ENCODE measurements at places on chromosomes 12 and 14. TPM values are rescaled to one million over a fixed set of nuclear protein-coding genes. Genes with fewer than 3 reads are reported as not detected.
A peak's percentile ranks its signal among the peaks of the same experiment; 100 is the strongest.

DNA sequence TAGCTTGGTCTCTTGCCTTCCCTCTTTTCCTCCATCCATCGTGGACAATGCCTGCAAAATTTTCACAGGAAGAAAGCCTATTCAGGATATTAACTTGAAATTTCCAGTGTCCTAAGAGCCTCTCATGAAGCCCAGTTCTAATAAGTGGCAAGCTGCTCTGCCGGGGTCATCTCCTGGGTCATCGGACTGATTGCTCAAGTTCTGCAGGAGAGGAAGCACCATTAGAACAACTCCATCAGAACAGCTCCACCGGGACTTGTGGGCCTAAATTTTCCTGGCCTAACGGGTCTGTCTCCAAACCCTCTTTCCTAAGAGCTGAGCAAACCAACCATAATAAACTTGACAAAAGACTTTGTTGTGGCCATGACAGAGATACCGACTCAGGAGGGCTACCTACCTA lies 13.9 kb downstream of the ERG28 start:
- peak overlapping the region; percentile 68 for H3K27ac ChIP-seq
- no peak overlapping the region for H3K4me3 ChIP-seq
- peaks cover 22% of the 10 kb centered on the region for H3K4me1 ChIP-seq
- H3K36me3 ChIP-seq: peaks cover 4% of the 10 kb centered on the region
- DNase-seq: no peak
- H3K27me3 ChIP-seq: no peaks in the 10 kb centered on the region

- no peak for DNase-seq
- H3K4me1 ChIP-seq: no peaks in the 10 kb centered on the region
- H3K4me3 ChIP-seq: no peak overlapping the region
Measured at GRCh38 chr12:29750131-29750927, 33.4 kb downstream of the TMTC1 start.

GRCh38 chr12:67593041-67593440 lies 55.5 kb upstream of the DYRK2 start:
- DNase-seq: no peak
- H3K4me1 ChIP-seq: no peaks in the 10 kb centered on the region
- no peak overlapping the region for H3K27ac ChIP-seq
- H3K4me3 ChIP-seq: no peak overlapping the region

RPAP3 gene
- total RNA-seq: 47.3 TPM

CLEC1B gene
- not detected for total RNA-seq

KLRK1 gene
- total RNA-seq: 0.95 TPM

DNA sequence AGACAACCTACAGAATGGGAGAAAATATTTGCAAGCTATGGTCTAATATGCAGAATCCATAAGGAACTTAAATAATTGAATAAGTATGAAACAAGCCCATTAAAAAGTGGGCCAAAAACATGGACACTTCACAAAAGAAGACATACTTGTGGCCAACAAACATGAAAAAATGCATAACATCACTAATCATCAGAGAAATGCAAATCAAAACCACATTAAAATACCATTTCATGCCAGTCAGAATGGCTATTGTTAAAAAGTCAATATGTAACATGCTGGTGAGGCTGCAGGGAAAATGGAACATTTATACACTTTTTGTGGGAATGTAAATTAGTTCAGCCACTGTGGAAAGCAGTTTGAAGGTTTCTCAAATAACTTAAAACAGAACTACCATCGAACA lies 945.4 kb upstream of the FLRT2 start:
- H3K36me3 ChIP-seq: no peaks in the 10 kb centered on the region
- H3K4me1 ChIP-seq: no peaks in the 10 kb centered on the region
- no peak overlapping the region for H3K27ac ChIP-seq

- H3K36me3 ChIP-seq: no peaks in the 10 kb centered on the region
- H3K27ac ChIP-seq: no peak overlapping the region
- H3K4me3 ChIP-seq: no peak overlapping the region
- DNase-seq: no peak
- no peaks in the 10 kb centered on the region for H3K27me3 ChIP-seq
Measured at GRCh38 chr12:95358111-95359083, 115.6 kb upstream of the METAP2 start.

PTPN6 gene
- total RNA-seq: 13.7 TPM

TAS2R7 gene
- not detected for total RNA-seq

- no peaks in the 10 kb centered on the region for H3K4me1 ChIP-seq
- no peaks in the 10 kb centered on the region for H3K27me3 ChIP-seq
- H3K36me3 ChIP-seq: no peaks in the 10 kb centered on the region
- DNase-seq: no peak
Measured at GRCh38 chr14:30114051-30114450, 186.4 kb upstream of the PRKD1 start.

- H3K36me3 ChIP-seq: no peaks in the 10 kb centered on the region
- H3K4me1 ChIP-seq: no peaks in the 10 kb centered on the region
- no peak overlapping the region for H3K27ac ChIP-seq
- H3K27me3 ChIP-seq: no peaks in the 10 kb centered on the region
- DNase-seq: no peak
- H3K4me3 ChIP-seq: no peak overlapping the region
Measured at GRCh38 chr12:104498211-104498801, 41.6 kb downstream of the CHST11 start.

GRCh38 chr14:24235804-24236688 lies 3.3 kb downstream of the GMPR2 start:
- H3K27ac ChIP-seq: no peak overlapping the region
- H3K27me3 ChIP-seq: no peaks in the 10 kb centered on the region
- H3K4me3 ChIP-seq: no peak overlapping the region
- peaks cover 27% of the 10 kb centered on the region for H3K4me1 ChIP-seq
- H3K36me3 ChIP-seq: peaks cover 10% of the 10 kb centered on the region
- DNase-seq: no peak

GRCh38 chr14:103551338-103551762 lies 11.1 kb downstream of the BAG5 start:
- no peak for DNase-seq
- no peaks in the 10 kb centered on the region for H3K27me3 ChIP-seq
- no peak overlapping the region for H3K4me3 ChIP-seq
- no peak overlapping the region for H3K27ac ChIP-seq

DNA sequence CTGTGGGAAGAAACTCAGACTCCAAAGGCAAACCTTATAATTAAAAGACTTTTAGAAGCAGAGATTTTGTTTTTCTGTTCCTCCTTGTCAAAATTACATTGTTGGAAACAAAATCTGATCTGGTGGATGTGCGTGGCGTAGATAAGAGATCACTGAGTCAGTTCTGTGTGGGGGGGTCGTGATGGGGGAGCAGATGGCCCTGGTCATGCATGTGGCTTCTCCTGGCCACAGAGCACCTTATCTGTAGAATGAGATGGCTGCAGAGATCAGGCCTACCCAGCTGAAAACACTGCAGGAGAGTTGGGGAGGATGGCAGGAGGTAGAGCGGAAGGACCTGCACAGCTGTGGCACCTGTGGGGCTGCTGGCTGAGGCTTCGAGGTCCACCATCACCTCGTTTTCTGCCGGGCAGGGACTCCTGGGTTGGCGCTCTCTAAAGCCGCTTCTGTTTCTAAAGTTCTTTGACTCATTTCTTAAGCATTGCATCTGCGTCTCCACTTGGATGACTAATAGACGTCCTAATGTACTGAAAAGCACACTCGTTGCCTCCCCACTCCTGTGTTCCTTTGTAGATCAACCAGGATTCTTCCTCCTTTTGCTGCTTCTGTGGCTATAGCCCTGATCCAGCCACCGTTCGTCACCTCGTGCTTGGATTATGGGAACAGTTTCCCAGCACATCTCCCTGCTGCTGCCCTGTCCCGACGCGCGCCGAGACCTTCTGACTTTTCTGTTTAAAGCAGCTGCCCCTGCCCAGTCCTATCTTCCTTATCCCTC lies 93.4 kb downstream of the TSPAN9 start:
- no peak overlapping the region for H3K4me3 ChIP-seq
- H3K36me3 ChIP-seq: no peaks in the 10 kb centered on the region
- no peak for DNase-seq
- no peaks in the 10 kb centered on the region for H3K4me1 ChIP-seq
- H3K27me3 ChIP-seq: no peaks in the 10 kb centered on the region

DNA sequence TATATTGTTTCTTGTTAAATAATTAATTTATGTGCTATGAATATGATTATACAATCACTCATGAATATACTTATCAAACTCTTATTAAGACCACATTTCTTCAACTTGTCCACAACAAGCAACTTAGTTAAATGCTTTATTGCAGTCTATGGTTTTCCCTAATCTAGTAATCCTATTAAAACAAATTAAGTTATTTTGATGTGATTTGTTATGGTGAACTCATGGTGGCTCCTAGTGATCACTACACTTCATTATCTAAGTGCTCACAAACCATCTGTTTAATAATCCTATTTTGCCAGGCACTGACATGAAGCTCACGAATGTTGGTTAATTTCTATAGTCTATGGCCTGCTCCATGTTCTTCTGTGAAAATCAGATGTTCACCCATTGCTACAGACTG lies 42.9 kb downstream of the INSM2 start:
- H3K36me3 ChIP-seq: no peaks in the 10 kb centered on the region
- no peak overlapping the region for H3K27ac ChIP-seq
- no peaks in the 10 kb centered on the region for H3K27me3 ChIP-seq
- H3K4me3 ChIP-seq: no peak overlapping the region
- H3K4me1 ChIP-seq: no peaks in the 10 kb centered on the region

GRCh38 chr14:101024686-101025085 lies 121.2 kb upstream of the RTL1 start:
- H3K4me3 ChIP-seq: no peak overlapping the region
- H3K4me1 ChIP-seq: no peaks in the 10 kb centered on the region
- DNase-seq: no peak
- H3K27ac ChIP-seq: no peak overlapping the region
- H3K36me3 ChIP-seq: no peaks in the 10 kb centered on the region

GRCh38 chr14:64338616-64339316 lies 44.6 kb upstream of the ESR2 start:
- H3K36me3 ChIP-seq: no peaks in the 10 kb centered on the region
- H3K27me3 ChIP-seq: no peaks in the 10 kb centered on the region
- H3K27ac ChIP-seq: peak overlapping the region; percentile 92
- peak; percentile 71 for DNase-seq
- peaks cover 9% of the 10 kb centered on the region for H3K4me1 ChIP-seq

DNA sequence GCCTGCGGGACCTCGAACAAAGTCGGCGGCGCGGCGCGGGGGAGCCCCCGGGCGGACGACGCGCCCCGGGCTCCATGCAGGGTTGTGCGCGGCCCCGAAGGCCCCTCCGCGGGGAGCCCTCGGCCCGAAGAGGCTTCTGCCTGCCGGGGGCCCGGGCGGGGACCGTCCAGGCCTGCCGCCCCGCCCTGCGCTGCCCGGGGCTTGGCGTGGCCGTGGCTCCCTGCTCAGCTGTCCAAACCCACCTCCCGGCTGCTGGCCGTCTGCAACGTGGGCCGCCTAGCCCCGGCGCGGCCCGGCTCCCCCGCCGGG lies 670 bp downstream of the DYRK2 start:
- H3K27ac ChIP-seq: peak overlapping the region; percentile 72
- DNase-seq: no peak
- H3K4me1 ChIP-seq: peaks cover 23% of the 10 kb centered on the region
- peak overlapping the region; percentile 71 for H3K4me3 ChIP-seq
- H3K27me3 ChIP-seq: no peaks in the 10 kb centered on the region

LBHD2 gene
- total RNA-seq: not detected

GRCh38 chr14:71472356-71473340 lies 459.6 kb upstream of the RGS6 start:
- no peaks in the 10 kb centered on the region for H3K36me3 ChIP-seq
- no peaks in the 10 kb centered on the region for H3K4me1 ChIP-seq
- H3K27me3 ChIP-seq: no peaks in the 10 kb centered on the region
- no peak overlapping the region for H3K27ac ChIP-seq
- H3K4me3 ChIP-seq: no peak overlapping the region

ALDH1L2 gene
- 2.2 TPM for total RNA-seq

GRCh38 chr12:45762185-45763110 lies 32.9 kb downstream of the ARID2 start:
- H3K4me3 ChIP-seq: no peak overlapping the region
- DNase-seq: no peak
- H3K4me1 ChIP-seq: no peaks in the 10 kb centered on the region
- H3K27me3 ChIP-seq: no peaks in the 10 kb centered on the region
- H3K27ac ChIP-seq: no peak overlapping the region
- peaks cover 3% of the 10 kb centered on the region for H3K36me3 ChIP-seq

SLC25A47 gene
- not detected for total RNA-seq

PIP4P1 gene
- 34.8 TPM for total RNA-seq

DNA sequence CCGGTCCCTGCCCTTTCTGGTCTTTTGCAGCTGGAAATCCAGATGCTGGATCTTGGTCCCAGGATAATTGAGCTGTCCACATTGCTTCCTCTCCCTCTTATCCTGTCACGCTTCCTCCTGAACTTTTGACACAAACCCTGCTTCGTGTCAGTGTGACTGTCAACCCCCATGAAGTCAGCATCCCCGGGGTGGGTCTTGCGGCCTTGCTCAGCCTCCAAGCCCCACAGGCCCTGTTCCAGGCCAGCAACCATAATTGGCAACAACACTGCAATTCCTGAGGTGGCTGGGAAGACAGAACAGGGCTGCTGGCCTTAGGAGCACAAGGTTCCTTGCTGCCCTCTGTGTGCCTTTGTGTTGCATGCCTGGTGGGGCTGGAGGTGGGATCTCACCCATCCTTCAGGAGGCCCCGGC lies 74.9 kb downstream of the NTF3 start:
- no peak overlapping the region for H3K27ac ChIP-seq
- no peaks in the 10 kb centered on the region for H3K4me1 ChIP-seq
- no peaks in the 10 kb centered on the region for H3K36me3 ChIP-seq
- no peak overlapping the region for H3K4me3 ChIP-seq
- H3K27me3 ChIP-seq: no peaks in the 10 kb centered on the region

- peaks cover 13% of the 10 kb centered on the region for H3K4me1 ChIP-seq
- DNase-seq: no peak
- H3K27me3 ChIP-seq: no peaks in the 10 kb centered on the region
- no peak overlapping the region for H3K27ac ChIP-seq
Measured at GRCh38 chr14:55297611-55298499, 26.6 kb downstream of the FBXO34 start.

GRCh38 chr14:21056520-21057163 lies 980 bp upstream of the RNASE8 start:
- H3K27me3 ChIP-seq: no peaks in the 10 kb centered on the region
- no peaks in the 10 kb centered on the region for H3K36me3 ChIP-seq
- H3K4me1 ChIP-seq: no peaks in the 10 kb centered on the region
- H3K27ac ChIP-seq: no peak overlapping the region
- no peak overlapping the region for H3K4me3 ChIP-seq

Measured in Panc1 (cell line).